NCI-H526 treated with DMSO at 0.1 percent for 48 hours (cell line): ENCODE measurements at places on chromosomes 5 and 9.

GRCh38 chr5:134043793-134044792, 39.3 kb upstream of the VDAC1 start:
- DNase-seq = no peak

GRCh38 chr5:109830955-109831502, 141.3 kb downstream of the MAN2A1 start:
- DNase-seq = no peak

DNA sequence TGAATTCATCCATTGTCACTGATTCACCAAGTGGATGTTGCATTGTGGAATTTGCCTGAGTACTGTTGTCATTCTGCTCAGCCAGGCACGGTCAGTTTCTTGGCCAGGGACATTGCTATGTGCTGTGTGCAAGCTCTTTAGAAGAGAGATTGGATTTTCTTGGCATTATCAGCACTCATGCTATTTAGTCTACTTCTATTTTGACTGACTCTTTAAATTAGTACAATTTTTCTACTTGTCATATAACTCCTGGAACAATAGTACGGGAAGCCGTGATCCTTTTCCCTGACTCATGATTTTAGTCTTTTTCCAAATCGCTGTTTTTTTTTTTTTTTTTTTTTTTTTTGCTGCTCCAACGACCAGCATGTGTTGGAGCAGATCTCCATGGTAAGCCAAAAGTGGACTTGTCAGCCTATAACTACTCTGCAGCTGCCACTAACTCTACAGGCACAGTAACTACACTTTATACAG, 129.7 kb downstream of the CDC42SE2 start:
- DNase-seq = no peak

DNA sequence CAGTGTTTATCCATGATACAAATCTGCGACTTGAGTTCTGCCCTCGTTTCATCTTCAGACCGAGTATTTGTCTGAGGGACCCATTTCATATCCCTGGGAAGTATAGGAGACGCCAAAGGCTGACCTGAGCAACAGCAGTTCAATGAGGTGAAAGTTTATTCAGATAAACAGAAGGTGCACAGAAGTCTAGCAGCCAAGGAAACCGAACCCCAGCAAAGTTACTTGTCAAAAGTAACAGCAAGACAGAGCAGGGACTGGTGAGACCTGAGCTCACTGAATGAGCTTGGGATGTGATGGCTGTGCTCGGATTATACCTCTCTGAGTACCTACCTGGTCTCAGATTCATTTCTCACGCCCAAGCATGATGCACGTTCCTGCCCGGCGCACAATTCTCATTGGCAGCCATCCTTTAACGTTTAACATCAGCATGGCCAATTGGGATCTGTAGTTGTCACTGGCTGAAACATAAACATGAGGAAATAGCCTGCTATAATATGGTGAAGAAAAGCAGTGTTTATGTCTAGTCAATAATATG, 599 bp downstream of the LYRM7 start:
- DNase-seq = no peak
